ENCODE measurements at places on chromosomes 3 and 15.

DNA sequence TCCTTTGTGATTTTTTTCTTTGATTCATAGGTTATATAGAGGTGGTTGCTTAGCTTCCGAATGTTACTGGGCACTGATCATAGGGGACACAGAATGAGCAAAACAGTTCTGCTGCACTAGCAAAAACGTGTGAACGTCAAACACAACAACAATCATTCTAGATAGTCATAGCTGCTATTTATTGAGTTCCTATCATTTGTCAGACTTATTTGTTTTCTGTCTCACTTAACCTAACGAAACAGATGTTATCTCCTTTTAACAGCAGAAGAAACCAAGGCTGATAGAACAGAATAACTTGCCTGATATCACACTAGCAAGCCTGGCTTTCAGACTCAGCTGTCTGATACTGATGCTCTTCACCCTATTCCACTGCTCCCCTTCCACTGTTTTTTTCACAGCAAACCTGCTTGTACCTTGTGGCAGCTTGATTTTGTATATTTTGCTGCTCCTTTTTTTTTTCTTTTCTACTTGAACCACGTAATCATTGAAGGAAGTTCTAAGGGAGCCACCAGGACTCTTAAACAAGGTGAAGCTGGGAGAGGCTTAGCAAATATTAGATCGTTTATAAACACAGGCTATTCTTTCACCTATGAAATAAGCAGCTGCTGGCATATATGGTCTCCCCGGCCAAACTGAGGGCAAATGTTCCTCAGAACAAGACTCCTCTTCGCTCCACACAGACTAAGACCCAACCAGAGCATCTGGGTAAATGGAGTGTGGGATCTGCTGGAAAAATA lies 78.8 kb downstream of the MCF2L2 start:
- DNase-seq, result no peak

DNA sequence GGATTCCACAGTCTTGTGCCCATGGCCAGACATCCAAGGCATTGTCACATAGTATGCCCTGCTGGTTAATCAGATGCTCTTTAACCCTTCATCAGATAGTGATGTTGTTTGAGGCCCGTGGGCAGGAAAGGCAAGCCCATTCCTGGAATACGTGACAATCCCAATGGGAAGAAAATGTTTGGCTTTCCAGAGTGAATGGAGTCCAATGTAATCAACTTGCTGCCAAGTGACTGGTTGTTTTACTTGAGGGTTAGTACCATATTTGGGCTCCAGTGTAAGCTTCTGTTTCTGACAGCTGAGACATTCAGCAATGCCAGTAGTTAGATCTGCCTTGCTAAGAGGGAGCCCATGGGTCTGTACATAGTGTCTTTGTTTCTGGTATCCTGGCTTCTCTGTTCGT lies 31.3 kb downstream of the RPL39L start:
- DNase-seq, result no peak

DNA sequence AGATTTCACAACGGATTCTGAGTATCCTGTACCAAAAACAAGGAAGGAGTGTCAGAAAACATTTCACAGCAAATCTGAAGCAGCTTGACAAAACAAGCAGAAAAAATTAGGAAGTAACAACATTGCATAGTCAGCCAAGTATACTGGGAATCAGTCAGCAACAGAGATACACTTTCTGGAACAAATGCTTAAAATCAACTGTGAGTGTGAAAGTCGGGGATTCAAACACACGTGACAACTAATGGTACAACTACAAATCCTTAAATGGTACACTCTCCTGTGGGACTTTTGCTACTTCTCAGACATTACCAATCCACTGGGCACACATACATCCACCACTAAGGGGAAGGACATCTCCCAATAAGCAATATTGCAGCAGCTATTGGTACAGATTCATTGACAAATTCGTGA lies 296.6 kb upstream of the MME start:
- DNase-seq, result no peak

GRCh38 chr3:85360742-85361387 lies 402.1 kb downstream of the CADM2 start:
- no peak for DNase-seq

- no peak for DNase-seq
Observed at GRCh38 chr3:195247863-195248189, 23.1 kb downstream of the XXYLT1 start.

- no peak for DNase-seq
Observed at GRCh38 chr3:12578742-12579141, 21.9 kb downstream of the MKRN2 start.

DNA sequence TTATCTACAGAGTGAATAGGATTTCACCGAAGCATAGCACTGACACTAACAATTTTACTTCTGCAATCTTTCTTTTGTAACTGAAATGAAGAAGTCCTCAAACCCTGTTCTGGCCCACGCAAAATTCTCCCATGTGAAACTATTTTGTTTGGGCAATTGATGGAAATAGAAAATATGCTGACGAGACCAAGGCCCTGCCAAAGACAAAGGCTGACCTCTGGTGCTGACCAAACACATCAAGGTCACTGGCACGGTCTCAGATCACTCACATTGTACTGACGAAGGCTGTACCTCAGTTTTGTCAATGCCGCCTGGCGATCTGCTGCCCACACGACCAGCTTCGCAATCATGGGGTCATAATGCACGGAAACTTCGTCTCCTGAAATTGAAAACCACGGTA lies 58.4 kb upstream of the DCUN1D1 start:
- DNase-seq, result no peak

DNA sequence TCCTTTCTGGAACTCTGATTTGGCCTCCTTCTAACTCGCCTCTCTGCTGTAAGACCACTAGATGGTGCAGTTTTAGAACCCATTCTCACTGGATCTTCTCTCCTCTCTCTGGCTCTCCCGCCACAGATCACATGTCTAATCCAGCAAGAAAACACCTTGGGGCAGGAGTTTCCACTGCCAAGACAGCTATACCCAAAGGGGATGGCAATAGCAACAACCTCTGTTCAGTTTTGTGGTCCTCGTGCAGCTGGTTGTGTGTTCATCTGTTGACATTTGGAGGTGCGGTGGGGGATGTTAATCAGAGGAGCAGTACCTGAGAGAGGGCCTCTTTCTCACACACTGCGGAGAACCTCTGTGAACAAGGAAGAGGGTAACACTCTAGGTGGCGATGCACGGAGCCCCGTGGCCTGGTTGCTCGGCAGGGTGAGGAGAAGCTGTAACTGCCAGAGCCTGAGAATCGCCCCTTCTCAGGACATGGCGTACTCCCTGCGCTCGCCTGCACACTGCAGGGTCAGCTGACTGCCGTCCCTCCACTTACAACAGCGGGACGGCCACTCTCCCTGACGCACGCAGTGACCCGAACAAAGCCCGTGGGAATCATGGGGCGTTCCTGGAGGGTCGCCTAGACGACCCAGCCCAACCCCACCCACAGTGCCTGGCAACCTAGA lies at the start of gene TEX55:
Gene TEX55 (plus strand): TSS at position 666 of the 668 bp plus-strand sequence. CDS start 25 bp downstream, outside the sequence.
- peak; percentile 33 for DNase-seq

- no peak for DNase-seq
Observed at GRCh38 chr3:184552296-184552695, 9.3 kb upstream of the EPHB3 start.

GRCh38 chr3:124504332-124505059 lies 225.8 kb upstream of the UMPS start:
- DNase-seq, result no peak

GRCh38 chr15:60255390-60255789 lies 142.4 kb downstream of the ANXA2 start:
- peak; percentile 2 for DNase-seq

DNA sequence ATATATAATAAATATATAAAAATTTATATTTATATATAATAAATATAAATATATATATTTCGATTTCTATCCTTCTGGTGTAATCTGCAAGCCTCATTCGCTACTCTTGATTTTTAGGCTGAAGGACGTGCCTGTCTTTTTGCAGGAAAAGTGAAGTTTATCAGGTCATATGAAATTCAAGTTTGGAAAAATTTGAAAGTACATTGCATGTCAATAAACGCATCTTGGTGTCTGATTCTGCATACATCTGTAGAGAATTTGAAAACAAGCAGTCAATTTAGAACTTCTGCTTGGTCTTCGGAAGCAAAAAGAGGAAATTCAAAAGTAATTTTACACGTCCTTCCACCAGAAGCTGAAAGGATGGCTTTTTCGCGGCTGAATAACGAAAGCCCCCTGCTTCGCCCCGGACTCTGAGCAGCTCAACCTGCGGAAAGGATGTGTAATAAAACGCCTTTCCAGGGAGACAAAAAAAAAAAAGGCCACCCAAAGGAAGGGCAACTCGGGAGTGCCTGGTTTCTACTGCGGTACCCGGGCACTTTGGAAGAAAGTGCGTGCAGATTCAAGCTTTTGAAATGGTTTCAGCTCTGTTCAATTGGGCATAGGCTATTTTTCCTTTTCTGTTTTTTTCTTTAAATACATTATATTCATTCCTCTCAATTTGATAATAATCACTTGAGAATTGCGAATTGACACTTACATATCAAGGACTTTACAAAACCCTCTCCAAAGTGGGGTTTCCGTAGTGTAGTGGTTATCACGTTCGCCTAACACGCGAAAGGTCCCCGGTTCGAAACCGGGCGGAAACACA lies 1.5 kb upstream of the MYNN start:
- DNase-seq, result peak; percentile 69
